ENCODE measurements at places on chromosomes 5 and 9. TPM values are rescaled to one million over a fixed set of nuclear protein-coding genes. Genes with fewer than 3 reads are reported as not detected.

CDH12 gene
- total RNA-seq: 0.72 TPM

GRIN3A gene
- total RNA-seq: 0.21 TPM

SLCO4C1 gene
- 1.0 TPM for total RNA-seq

MUSK gene
- total RNA-seq: 10.8 TPM

NR5A1 gene
- not detected for total RNA-seq

FBXW11 gene
- total RNA-seq: 84.0 TPM

FOXD4L3 gene
- not detected for total RNA-seq

PCDHA10 gene
- total RNA-seq: 0.21 TPM

FRMPD1 gene
- 3.3 TPM for total RNA-seq

TICAM2 gene
- 4.0 TPM for total RNA-seq

CYLC2 gene
- not detected for total RNA-seq

DNA sequence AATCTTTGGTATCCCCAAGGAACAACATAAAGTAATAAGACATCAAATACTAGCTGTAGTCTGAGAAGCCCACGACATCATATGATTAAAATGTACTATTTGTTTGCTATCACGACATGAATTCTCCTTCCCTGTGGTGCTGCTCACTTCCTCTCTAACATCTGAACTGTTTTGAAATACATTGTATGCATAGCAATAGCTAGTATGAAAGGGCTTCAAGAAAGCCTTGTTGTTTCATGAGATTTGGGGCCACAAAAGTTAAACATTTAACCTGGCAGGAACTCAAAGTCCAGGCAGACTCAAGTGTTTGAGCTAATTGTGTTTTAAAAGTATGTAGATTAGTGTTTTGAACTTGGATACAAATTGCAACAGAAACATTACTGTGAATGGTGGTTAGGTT lies 237.4 kb upstream of the PTGER4 start:
- no peak for DNase-seq

- DNase-seq: no peak
Measured at GRCh38 chr5:135566422-135567400, 12.1 kb downstream of the CXCL14 start.

- no peak for DNase-seq
Measured at GRCh38 chr5:124132843-124133242, 613.6 kb downstream of the ZNF608 start.

DNA sequence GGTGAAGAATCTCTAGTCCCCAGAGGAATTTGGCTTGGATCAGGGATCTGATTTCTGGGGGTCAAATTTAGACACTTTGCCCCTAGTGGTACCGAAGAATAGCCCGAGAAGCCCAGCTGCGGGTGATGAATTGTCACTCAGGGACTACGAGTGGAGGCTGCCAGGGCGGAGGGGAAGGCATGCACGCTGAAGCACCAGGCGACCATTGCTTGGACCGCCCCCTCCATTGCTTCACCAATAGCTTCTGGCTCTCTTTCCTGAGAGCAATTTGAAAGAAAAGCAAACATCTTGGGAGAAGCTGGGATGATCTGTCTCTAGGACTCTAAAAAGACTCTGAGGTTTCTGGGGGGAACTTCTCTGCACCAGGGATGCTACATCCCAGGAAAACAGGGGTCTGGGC lies 137.6 kb downstream of the CRB2 start:
- no peak for DNase-seq

DNA sequence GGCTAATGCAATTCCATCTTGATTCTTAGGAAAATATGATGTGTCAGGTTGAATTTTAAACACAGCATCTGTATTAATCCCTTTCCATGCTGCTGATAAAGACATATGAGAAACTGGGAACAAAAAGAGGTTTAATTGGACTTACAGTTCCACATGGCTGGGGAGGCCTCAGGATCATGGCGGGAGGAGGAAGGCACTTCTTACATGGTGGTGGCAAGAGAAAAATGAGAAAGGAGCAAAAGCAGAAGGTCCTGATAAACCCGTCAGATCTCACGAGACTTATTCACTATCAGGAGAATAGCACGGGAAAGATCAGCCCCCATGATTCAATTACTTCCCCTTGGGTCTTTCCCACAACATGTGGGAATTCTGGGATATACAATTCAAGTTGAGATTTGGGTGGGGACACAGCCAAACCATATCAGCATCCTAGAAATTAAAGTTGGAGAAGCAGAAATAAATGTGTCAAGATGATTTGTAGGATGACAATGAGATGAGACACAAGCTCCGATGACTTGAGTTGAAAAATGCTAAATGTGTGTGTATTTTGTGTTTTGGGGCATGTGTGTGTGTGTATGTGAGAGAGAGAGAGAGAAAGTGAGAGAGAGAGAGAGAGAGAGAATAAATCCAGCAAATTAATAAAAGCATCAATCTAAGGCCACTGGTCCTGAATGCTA lies 48.5 kb upstream of the ANKRD55 start:
- no peak for DNase-seq

- DNase-seq: no peak
Measured at GRCh38 chr5:98128271-98128670, 645.2 kb upstream of the RGMB start.

- DNase-seq: peak; percentile 14
Measured at GRCh38 chr9:91360551-91361290, 997 bp downstream of the AUH start.

DNA sequence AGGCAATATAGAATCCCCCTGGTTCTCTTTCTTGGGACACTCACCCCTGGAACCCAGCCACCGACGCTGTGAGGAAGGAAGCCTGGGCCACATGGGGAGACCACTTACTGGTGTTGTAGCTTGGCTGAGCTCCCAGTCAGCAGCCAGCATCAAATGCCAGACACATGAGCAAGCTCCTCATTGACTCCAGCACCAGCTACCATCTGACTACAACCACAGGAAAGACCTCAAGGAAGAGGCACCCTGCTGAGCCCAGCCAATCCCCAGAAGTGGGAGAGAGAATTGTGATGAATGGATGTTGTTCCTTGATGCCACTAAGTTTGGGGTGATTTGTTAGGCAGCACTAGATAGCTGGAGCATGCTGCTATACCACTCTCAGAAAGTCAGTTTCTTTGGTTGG lies 36.0 kb downstream of the BNIP1 start:
- DNase-seq: no peak

DNA sequence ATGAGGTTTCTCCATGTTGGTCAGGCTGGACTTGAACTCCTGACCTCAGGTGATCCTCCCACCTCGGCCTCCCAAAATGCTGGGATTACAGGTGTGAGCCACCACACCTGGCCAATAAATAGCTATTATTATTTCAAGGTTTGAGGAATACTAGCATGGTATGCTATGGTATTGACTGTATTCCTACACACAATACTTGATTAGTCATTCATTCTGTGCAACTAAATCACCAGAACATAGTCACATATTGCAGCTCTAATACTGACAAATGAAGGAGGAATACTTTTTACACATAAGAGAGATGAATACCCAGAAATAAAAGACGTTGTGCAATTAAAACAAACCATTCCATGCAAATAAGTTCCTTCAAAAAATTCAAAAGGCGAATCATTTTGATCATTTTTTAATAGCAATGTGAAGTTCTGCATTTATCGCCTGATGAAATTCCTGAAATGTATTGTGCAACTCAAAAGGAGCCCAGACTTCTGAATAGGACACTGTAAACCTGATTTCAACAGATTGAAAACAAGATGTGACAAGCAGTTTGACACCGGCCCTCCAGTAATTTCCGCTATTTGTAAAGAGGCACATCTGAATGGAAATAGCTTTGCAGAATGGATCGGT lies 687.4 kb upstream of the SEMA6A start:
- DNase-seq: no peak

DNA sequence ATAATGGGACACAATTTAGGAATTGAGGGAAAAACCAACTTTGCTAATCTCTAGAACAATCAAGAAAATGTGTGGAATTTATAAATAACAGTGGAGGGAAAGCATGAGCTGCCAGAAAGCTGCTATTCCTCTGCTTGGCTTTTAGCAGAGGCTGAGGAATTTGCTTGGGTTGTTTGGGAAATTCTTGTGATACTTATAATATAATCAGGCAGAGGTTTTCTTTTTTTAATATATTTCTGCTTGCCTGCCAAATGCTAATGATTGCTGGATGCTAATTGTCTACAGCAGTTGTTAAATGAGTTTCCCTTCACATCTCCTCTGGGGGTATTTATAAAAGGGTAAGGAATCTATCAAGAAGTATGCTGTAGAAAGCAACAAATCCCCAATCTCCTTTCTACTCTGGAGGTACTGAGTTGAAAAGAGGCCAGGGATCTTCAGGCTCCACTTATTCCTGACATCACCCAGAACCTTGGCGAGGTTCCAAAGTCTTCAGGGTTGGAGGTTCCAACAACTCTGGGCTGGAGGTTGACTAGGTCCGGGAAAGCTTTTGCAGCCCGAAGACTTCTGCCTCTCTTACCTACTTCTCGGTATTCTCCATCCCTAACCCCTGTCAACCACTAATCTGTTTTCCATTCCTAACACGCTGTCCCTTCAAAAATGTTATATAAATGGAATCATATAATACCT lies 60.4 kb upstream of the TMED7 start:
- DNase-seq: peak; percentile 62

- no peak for DNase-seq
Measured at GRCh38 chr9:103902263-103902662, 191.8 kb upstream of the SMC2 start.

GRCh38 chr9:127809540-127810377 lies 7.1 kb downstream of the FPGS start:
- DNase-seq: peak; percentile 64

DNA sequence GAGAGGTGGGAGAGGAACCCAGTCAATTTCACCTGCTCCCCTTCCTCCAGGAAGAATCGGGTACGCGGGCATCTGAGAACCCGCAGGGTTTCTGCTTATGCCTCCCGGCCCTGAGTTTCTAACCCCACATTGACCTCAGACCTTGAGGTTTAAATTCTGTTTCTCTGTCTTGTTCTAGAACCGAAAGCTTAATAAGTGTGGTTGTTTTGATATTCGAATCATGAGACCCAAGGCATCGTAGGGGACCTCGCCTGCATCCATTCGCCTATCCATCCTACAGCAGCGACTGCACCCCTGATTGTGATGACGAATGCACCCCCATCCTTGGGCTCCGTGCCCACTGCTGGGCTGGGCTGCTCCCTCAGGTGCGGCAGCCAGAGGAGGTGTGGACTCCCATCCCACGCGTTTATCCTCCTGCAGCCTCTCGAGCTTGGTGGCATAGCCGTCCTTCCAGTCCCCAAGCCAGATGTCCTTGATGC lies 80.8 kb upstream of the IER5L start:
- no peak for DNase-seq

- DNase-seq: no peak
Measured at GRCh38 chr5:79183617-79184016, 52.3 kb upstream of the JMY start.

DNA sequence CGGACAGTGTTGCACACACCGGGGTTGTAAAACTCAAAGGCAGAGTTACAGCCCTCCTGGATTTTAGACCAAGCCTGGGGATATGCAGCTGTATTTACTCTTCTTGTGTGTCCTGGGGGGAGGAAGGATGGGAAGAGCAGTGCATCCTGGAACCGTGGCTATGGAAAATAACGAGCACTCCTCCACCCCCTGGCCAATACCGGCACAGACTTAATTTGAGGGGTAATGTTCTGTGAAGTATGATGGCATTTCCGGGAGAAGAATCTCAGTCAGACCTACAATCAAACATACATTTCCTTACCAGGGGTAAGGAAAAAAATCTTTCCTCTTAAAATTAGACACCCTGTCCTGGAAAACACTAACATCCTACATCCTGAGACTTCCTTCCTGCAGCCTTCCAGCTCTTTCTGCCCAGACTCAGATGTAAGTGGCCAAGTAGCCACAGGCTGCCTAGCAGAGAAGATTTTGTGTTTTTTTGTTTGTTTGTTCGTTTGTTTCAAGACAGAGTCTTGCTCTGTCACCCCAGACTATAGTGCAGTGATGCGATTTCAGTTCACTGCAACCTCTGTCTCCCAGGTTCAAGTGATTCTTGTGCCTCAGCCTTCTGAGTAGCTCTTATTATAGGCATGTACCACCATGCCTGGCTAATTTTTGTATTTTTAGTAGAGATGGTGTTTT lies 11.0 kb upstream of the ERMP1 start:
- DNase-seq: peak; percentile 57

GRCh38 chr9:89029788-89030187 lies 38.5 kb downstream of the S1PR3 start:
- no peak for DNase-seq

DNA sequence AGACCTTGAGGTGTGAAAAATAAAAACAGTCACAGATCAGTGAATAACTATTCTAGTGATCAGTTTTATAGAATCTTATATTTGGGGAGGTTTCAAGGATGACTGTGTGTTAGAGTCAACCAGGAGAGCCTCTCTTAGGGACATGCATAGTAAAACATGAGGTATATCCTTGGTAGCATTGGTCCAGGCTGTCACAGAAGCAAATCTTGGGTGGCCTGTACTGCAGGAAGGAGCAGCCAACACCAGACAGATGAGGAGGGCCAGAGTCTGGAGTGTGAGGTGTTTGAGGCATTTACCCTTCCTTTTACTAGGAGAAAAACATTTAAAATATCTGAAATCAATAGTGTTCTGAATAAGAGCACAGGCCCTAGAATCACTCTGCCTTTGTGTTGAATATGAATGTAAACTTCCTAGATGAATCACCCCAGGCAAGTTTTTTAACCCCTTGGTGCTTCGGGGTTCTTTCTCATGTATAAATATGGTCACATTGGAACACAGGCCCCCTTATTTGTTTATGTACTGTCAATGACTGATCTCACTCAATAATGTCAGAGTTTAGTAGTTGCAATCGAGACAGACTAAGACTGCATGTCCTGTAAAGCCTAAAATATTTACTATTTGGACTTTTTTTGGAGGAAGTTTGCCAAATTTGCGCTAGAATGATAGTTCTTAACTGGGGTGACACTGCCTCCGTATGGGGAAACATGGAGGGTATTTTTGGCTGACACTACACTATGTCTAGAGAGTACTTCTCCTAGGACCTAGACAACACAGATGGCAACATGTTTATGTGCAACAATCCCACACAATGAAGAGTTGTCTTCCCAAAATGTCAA lies 416.5 kb upstream of the POU5F2 start:
- no peak for DNase-seq

GRCh38 chr9:128323791-128324190 lies 1.2 kb downstream of the COQ4 start:
- DNase-seq: no peak
